ENCODE measurements at places on chromosomes 3 and 15.

- no peak for DNase-seq
Measured at GRCh38 chr3:133055339-133055738, 17.1 kb downstream of the TMEM108 start.

GRCh38 chr3:156705761-156706616 is 31.6 kb downstream of the TIPARP start:
- no peak for DNase-seq

DNA sequence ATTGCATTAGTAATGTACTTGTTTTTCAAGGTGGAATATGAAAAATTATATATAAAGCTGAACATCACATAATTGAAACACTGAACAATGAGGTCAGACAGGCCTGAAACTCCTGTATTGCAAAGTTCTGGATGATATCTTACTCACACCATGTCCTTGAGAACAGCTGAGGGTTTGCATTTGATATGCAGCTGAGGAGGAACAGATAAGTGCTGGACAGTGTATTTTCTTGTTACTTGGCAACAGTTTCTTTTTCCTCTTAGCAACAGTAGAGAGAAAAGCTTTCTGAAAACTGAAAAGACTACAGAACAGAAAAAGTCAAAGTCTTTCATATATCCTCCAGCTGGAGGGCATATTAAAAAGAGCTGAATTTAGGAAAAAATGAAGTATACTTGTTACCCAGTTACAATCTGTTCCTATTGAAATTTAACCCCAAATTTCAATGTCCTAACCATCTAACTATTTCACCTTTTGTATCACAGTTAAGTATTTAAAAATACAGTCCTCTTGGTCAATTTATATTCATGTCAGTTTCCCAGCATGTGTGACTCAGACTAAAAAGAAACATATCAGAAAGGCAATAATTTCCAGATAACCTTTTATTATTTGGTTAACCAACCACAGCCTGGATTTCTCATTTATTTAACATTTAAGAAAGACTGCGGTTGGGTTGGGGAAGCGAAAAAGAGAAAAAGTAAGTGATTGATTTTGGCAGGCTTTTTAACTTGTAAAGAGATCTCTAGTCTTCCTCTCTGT is 733.0 kb upstream of the DPPA4 start:
- no peak for DNase-seq

DNA sequence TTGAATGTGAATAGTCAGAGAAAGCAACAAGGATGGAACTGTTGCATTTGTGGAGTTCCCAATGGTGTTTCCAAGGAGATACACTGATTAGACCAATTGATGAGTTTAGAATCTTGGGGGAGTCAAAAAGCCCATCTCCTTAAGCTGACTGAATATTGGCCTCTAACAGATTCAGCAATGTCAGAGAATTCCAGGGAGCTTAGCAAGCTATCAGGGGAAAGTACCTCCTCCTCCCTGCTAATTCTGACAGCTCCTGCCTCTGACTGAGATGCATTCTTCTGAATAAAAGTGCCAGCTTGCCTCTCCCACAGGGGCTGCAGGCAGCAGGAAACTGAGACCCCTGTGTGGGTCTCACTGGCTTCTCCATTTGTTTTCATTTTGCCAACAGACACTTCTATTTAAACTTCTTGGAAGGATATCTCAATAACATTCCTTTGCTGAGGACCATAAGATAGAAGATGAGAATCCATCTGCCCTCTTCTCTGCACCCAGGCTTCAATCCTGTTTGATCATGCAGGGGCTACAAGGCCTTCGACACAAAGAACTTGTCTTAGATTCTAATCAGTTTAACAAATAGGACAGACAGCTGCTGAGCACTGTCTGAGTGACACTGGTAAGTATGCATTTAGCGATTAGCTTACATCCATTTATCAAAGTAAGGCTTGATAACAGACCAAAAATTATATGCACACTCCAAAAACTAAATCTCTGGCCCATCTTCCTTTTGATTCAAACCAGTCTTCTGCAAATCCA is 1080.8 kb downstream of the TUSC7 start:
- DNase-seq = no peak

DNA sequence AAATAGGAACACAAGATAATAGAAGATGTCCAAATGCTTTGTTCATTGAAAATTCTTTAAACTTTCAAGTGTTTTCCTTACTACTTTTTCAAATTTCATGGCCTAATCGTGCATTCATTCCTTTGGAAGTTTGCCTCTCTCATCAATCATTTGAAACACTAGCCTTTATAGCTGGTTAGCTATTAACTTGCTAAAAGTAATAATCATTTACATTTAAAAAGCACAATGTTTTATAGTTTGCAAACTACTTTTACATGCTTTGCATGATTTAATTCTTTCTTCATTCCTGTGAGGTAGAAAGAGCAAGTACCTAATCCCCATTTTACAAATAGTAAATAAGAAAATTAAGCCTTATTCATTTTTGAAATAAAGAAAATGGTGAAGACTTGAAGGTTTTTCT is 137.4 kb upstream of the SLC7A14 start:
- no peak for DNase-seq

GRCh38 chr3:188243124-188243795 is 89.3 kb downstream of the LPP start:
- DNase-seq = no peak

GRCh38 chr3:33488683-33489082 is 48.5 kb upstream of the UBP1 start:
- DNase-seq = no peak

GRCh38 chr3:64494526-64494925 is 193.3 kb downstream of the ADAMTS9 start:
- DNase-seq = no peak

DNA sequence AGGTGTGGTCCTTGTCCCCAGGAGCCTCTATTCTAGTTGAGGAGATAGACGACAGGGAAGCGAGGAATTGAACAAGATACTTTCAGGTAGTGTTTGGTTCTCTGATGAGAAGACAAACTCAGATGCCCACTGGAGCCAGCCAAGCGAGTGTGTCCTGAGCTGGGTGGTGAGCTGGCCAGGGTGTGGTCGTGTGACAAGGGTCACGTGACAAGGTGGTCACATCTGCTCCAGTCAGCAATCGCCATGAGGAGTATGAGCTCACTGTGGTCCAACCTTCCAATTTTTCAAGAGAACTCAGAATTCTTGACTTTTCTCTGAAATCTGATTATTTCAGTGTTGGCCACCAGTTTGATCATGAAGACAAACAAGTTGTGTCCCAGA is 39.5 kb downstream of the SLC6A6 start:
- DNase-seq = no peak

GRCh38 chr15:78766041-78766440 is 45.2 kb downstream of the ADAMTS7 start:
- no peak for DNase-seq

DNA sequence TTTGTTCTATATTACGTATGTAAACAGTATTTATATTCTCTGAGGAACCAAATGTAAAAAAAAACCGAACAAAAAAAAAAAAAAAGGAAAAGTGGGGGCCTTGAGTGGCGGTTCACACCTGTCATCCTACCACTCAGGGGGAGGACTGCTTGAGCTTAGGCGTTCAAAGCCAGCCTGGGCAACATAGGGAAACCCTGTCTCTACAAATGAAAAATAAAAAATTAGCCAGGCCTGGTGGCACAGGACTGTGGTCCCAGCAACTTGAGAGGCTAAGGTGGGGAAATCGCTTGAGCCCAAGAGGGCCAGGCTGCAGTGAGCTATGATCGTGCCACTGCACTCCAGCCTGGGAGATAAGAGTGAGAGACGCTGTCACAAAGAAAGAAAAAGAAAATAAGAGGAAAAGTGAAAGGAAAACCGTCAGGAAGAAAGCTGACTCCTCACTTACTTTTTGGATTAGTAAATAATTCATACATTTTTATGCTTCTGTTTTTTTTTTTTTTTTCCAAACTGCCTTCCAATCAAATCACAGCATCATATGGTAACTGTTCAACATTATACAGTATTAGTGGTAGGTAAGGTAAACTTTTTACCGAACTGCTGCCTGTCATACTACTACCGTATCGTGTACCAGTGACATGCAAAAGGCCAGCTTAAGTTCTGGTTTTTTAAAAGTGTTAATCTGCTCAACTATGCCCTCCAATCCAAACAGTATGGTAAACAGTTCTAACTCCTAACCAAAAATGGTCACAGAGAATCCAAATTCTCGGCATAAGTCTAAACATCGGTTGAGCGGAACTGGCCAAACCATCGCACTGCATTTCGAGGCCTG is 1.2 kb downstream of the PHC3 start:
- no peak for DNase-seq

DNA sequence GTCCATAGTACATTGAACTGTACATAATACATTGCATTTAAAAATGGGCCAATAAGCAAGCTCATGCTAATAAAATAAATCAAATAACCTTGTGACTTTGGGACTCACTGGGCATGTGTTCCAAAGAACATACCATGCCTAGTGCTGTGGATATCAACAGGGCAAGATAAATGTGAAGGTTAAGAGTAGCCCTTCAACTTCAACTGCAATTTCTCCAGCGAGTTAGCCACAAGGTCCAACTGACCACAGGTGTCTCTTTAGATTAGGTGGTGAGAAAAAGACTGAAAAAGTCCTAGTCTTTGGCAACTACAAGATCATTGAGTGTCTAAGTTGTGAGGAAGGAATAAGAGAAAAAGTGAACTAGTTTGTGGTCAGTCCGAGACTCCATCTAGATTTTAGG is 78.3 kb upstream of the ATP11B start:
- DNase-seq = no peak

DNA sequence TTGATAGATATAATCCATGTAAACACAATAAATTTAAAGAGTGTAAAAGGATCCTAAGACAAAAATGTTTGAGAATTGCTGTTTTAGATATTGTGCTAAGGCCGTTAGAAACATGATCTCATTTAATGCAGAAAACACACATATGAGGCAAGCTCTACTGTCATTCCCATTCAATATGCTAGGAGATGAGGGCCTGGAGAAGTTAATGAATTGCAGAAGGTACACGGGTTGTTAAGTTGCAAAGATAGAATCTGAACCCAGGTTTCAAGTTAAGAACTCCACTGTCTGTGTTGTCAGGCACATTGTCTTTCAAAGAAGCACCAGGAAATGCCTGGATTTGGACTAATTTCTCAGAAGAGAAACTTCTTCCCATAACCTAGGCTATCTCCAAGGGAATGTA is 65.1 kb upstream of the SAMMSON start:
- no peak for DNase-seq

DNA sequence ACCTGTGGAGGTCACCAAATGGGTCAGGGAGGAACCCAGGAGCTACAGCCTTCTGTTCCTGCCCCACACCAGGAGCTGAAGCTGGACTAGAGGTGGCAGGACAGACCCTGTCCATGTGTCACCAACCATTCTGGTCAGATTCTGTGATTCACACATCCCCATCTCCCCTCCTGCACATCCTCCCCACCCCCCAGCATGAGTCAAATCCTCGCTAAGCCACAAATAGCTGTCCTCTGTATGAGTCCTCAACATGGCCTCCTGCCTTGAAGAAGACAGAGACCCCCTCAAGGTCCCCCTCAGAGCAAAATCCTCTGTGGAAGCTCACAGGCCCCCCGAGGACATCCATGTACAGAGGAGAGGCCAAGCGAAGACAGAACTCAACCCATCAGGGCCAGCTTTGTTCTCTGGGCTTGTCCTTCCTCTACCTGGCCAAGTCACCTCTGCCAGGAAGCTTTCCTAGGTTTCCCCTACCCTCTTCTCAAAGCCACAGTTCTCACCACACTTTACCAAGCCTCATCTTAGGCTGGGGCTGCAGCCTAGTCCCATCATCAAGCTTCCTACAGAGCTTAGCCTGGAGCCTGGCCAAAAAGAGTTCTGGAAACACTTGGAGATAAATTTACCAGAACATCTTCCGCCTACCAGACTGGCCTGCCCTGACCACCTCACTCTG is 17.1 kb downstream of the CACNA2D2 start:
- no peak for DNase-seq

DNA sequence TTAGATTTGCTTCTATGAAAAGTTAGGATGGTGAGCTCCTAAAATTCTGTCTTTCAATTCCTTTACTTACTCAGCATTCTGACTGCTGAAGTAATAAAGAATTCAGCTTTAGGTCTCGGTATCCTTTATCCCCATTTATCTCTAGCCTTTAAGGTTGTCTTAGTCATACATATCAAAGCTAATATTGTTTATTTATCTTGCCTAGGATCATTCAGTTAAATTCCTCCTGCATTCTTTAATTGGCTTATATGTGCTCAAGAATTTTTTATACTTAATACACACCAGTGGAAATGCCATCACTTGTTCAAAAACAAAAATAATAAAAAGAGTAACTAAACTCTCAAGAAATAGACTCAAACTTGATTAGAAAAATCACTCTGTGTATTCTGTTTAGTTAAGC is 507.0 kb downstream of the ZPLD1 start:
- no peak for DNase-seq

DNA sequence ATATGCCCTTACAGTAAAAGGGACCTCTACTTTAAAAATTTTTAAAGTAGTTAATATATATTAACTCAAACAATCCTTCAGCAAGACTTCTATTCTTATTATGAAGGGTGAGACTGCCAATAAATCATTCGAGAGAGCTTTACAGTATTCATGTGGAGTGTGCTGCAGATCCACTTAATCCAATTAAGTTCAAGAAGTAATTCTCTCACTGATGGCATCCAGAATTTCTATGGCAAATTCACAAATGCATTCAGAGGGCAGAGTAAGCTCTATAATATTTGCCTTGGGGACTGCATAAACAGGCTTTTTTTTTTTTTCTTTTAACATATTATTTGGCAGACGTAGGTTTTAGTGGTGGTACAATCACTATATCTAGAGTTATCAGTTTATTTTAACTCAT is 692.0 kb downstream of the NLGN1 start:
- no peak for DNase-seq

- DNase-seq = no peak
Measured at GRCh38 chr3:73298243-73299183, 237.1 kb downstream of the EBLN2 start.

DNA sequence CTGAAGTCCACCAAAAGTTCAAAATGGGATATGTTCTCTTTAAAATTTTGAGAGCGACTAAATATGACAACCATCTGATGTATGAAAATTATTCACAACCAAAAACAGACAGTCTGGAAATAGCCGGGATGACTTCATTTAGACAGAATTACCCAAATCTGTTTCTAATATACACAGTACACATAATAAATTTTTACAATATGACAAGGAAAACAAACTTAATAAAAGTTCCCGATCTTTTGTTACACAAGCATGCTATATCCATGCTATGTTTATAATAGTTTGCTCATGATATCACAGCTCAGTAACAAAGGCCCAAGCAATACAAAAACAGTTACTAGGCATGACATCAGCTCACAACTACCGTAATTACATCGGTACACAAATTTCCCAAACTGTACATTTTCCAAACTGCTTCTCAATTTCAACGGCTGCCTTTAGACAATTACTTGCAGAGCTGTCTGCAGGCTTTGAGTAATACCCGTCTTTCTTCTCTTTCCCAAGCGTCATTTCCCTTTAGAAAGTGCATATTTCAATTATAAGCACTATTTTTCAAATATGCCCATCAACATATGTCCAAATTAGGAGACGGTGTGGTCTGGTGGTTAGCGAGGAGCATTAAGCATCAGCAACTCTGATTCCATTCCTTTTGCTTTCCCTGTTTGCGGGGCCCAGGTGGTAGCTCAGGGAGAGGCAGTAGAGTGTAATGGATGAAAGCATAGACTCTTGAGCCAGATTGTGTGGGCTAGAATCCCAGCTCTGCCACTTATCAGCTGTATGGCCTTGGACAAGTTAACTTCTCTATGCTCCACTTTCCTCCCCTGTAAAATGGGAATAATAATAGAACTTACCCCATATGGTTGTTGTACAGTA is 481.2 kb downstream of the FOXP1 start:
- DNase-seq = no peak

GRCh38 chr3:188468662-188469061 is 314.7 kb downstream of the LPP start:
- no peak for DNase-seq
